M059J (cell line): ENCODE measurements at places on chromosomes 2 and 18. TPM values are rescaled to one million over a fixed set of nuclear protein-coding genes. Genes with fewer than 3 reads are reported as not detected.

C2orf78 gene
- total RNA-seq, result not detected in 2 replicates

LRRTM4 gene
- total RNA-seq, result 0.07 TPM in 1 of 2 replicates, not detected in the other

AP1S3 gene
- total RNA-seq, result 3.0 and 5.4 TPM in 2 replicates

SERPINB13 gene
- not detected in 2 replicates for total RNA-seq

TMEM237 gene
- 58.8 and 68.8 TPM in 2 replicates for total RNA-seq

CCDC150 gene
- total RNA-seq, result 3.7 and 3.9 TPM in 2 replicates

KLHL29 gene
- 0.67 and 0.71 TPM in 2 replicates for total RNA-seq
